ENCODE measurements at places on chromosomes 1 and 21. TPM values are rescaled to one million over a fixed set of nuclear protein-coding genes. Genes with fewer than 3 reads are reported as not detected.
A peak's percentile ranks its signal among the peaks of the same experiment; 100 is the strongest.

PPT1 gene
- 87.4 TPM for total RNA-seq

DNA sequence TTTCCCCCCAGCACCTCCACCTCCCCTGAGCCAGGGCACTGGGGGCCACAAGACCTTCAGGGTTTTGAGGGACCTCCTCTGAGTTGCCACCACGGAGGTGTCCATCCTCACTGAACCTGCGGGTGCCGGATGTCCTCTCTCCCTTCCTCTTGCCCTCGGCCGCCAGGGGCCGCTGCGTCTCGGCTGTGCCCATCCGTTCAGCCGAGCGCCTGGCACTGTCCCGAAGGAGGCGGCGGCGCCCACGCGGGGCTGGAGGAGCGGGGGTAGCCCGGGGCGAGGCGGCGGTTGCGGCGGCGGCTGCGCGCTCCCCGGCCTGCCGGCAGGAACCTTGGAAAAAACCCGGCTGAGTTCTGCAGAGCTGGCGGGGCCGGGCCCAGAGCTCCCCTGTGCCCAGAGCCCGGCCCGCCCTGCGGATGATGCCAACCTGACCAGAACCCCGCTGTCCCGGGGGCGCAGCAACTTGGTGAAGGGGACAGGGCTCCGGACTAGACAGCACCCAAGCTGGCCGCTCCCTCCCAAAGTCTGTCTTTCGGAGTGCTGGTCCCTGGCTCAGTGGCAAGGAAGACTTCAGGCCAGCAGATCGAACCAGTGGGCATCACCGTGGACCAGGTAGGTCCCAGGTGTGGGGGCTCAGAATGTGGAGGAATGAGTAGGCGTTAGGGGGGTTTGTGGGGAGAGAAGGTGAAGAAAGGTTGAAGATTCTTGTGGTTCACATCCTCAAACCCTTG lies 3.7 kb upstream of the PPM1J start:
- H3K4me3 ChIP-seq: no peak overlapping the region
- peak; percentile 48 for DNase-seq
- H3K36me3 ChIP-seq: no peaks in the 10 kb centered on the region
- peaks cover 46% of the 10 kb centered on the region for H3K4me1 ChIP-seq

DNA sequence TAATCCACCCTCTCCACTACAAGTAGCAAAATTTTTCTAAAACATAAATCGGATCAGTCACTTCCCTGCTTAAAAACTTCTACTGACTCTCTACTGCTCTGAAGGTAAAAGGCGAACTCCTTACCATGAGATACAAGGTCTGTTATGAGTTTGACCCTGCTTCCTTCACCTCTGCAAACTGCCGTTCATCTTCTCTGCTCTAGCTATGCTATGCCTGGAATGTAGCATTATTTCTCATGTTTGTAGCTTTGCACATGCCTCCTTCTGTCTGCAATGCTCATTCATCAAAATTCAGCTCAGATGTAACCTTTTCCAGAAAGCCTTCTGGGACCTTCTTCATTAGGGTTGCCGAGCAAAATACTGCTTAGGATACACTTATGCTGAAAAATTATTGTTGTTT lies 30.8 kb downstream of the RPL5 start:
- DNase-seq: no peak
- H3K4me3 ChIP-seq: no peak overlapping the region
- H3K27ac ChIP-seq: no peak overlapping the region
- no peaks in the 10 kb centered on the region for H3K36me3 ChIP-seq

DNA sequence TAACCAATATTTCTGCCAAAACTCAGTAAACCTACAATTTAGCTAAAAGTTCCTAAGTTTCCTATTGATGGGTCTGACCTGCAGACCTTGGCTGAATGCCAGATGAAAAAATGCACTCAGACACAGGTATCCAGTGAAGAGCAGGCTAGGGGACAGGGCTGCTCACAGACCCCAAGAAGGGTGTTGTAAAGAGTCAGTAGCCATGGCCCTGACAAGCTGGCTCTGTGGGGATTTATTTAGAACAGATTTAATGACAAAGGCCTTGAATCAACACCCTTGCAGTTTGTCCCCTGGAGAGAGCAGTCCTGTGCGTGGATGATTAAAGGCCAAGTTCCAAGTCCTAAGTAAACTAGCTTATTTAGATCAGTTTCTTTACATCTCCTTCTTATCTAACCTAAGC lies 1243.2 kb upstream of the ADGRL4 start:
- no peaks in the 10 kb centered on the region for H3K27me3 ChIP-seq
- H3K4me1 ChIP-seq: no peaks in the 10 kb centered on the region
- H3K4me3 ChIP-seq: no peak overlapping the region

FAM43B gene
- total RNA-seq: 3.0 TPM

DNA sequence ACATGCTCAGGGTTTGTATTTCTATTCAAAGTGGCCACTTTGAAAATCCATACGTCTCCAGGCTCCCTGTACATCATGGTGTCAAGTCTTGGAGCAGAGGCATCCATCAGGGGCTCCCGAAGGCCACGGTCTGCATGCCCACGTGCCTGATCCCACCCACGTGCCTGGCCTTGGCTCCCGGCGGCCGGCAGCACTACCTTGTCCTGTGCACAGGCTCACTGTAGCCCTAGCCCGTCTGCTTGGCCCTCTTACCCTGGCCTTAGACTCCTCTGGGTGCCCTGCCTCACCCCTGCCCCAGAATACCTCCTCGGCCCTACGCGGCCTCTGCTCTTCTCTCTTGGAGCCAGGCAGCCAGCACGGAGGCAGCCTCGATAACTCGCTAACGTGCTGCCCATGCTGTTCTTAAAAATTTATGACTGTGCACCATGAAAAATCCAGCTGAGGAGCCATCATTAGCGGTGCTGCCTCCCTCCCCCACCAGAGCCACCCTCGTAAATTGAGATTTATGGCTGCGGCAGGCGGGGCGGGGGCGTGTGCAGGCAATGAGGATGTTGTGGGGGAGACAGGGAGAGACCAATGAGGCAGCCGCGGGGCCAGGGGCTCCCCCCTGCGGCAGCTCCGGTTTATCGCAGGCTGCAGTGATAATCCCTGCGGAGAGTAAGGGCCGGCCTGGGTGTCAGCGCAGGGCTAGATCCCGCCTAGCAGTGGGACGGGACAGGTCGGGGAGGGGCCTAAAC lies 24.6 kb downstream of the DMAP1 start:
- H3K27me3 ChIP-seq: no peaks in the 10 kb centered on the region
- no peak overlapping the region for H3K4me3 ChIP-seq
- peak; percentile 71 for DNase-seq

DNA sequence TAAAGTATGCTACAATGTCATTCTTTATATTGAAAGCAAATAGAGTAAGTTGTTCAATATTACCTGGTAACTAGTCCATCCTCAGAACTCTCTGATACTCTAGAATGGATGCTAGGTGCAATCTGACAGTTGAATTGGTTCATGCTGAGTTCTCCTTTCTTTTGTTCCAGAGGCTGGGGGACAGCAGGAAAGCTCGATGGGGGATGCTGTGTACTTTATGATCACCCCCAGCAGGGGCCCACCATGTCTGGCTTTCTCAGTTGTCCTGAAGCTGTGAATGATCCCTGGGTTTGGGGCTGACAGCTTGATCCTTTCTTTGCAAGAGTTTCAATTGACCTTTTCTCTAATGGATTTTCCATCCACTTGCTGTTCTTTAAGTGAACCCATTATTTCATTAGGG lies 22.5 kb downstream of the FMN2 start:
- no peak overlapping the region for H3K27ac ChIP-seq
- no peak overlapping the region for H3K4me3 ChIP-seq
- no peaks in the 10 kb centered on the region for H3K36me3 ChIP-seq
- no peak for DNase-seq
- H3K27me3 ChIP-seq: no peaks in the 10 kb centered on the region

DNA sequence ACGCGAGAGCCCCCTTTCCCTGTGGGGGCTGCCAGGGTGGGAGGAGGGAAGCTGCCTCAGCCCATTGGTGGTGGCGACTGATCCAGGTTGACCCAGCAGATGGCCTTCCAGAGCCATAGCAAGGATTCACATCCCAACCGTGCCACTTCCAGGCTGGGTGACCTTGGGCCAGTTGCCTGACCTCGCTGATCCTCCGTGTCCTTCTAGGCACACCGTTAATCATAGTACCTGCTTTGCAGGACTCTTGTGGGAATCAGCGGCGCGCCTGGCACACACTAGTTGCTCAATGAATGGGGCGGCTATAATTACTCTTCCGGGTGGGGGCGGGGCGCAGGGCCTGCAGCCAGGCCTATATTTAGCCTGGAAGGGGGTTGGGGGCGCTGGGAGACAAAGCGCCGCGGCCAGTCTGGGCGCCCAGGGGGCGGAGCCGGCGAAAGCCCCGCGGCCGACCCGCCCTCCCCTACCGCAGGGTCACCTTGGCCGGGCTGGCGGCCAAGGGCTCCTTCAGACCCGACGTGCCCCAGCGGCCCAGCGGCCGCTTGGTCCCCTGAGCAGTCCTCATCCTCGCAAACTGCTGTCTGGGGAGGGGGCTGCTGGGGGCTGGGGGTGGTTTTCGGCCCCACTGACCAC lies 5.1 kb downstream of the HSPB7 start:
- no peaks in the 10 kb centered on the region for H3K36me3 ChIP-seq
- no peak overlapping the region for H3K27ac ChIP-seq
- DNase-seq: no peak
- H3K27me3 ChIP-seq: no peaks in the 10 kb centered on the region
- peaks cover 41% of the 10 kb centered on the region for H3K4me1 ChIP-seq

DNA sequence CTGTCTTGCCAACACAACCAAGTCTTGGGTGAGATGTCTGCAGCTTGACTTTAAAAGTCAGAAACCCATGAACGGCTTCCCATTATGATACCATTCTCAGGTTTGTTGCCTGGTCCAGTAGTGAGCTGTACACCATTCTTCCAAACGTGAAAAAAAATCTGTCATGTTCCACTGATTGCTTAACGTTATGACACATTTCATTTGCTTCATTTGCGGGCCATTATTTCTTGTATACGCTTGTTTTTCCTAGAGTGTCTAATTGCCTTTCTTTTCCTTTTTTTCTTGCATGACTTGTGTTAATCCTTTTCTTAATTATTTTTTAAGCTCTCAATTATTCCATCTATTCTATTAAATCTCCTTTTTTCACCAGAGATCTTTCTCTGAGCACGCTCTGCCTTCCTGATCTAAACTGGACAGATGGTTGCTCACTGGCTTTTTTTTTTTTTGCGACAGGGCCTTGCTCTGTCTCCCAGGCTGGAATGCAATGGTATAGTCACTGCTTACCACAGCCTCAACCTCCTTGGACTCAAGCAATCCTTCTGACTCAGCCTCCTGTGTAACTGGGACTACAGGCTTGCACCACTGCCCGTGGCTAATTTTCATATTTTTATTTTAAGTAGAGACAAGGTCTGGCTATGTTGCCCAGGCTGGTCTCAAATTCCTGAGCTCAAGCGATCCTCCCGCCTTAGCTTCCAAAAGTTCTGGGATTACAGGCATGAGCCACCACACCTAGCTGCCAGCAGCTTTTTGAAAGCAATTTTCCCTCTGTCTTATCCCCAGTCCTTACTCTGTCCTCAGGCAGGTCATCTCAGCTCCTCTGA lies 31.7 kb upstream of the CAMTA1 start:
- no peaks in the 10 kb centered on the region for H3K36me3 ChIP-seq
- no peak overlapping the region for H3K27ac ChIP-seq
- no peaks in the 10 kb centered on the region for H3K4me1 ChIP-seq
- DNase-seq: no peak
- peaks cover 2% of the 10 kb centered on the region for H3K27me3 ChIP-seq

DNA sequence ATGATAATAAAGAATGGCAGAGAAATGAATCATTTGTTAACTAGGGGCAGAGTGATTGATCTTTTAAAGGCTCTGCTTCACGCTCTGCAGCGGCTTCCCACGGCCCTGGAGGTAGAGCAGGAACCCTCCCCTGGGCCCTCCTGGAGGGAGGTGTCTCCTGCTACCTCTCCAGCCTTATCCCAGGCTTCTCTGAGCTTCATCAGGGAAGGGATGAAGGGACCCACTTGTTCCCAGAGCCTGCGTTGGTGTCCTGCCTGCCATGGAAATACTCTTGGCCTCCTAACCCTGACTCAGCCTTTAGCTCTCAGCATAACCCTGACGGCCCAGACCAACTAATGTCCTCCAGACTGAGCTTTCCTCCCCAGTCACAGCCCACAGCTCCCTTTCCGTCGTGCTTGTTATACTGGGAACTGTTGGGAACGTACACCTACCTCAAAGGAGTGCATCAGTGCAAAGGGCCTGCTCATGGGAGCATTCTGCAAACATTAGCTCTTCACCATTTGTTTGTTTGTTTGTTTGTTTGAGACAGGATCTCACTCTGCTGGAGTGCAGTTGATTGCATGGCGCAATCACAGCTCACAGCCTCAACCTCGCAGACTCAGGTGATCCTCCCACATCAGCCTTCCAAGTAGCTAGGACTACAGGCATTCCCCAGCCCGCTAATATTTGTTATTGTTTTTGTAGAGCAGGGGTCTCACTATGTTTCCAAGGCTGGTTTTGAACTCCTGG lies 17.4 kb upstream of the HNRNPU start:
- no peaks in the 10 kb centered on the region for H3K36me3 ChIP-seq
- no peaks in the 10 kb centered on the region for H3K27me3 ChIP-seq
- H3K4me3 ChIP-seq: no peak overlapping the region
- no peaks in the 10 kb centered on the region for H3K4me1 ChIP-seq
- H3K27ac ChIP-seq: no peak overlapping the region

- no peak for DNase-seq
- H3K27me3 ChIP-seq: no peaks in the 10 kb centered on the region
- no peak overlapping the region for H3K4me3 ChIP-seq
- no peak overlapping the region for H3K27ac ChIP-seq
These were observed 14.6 kb downstream of the PYCR2 start for GRCh38 chr1:225909477-225909876.

CNN3 gene
- 373 TPM for total RNA-seq

GRCh38 chr1:184695023-184695422 lies 59.6 kb downstream of the EDEM3 start:
- H3K27me3 ChIP-seq: no peaks in the 10 kb centered on the region
- no peaks in the 10 kb centered on the region for H3K4me1 ChIP-seq
- H3K4me3 ChIP-seq: no peak overlapping the region
- DNase-seq: no peak

DNA sequence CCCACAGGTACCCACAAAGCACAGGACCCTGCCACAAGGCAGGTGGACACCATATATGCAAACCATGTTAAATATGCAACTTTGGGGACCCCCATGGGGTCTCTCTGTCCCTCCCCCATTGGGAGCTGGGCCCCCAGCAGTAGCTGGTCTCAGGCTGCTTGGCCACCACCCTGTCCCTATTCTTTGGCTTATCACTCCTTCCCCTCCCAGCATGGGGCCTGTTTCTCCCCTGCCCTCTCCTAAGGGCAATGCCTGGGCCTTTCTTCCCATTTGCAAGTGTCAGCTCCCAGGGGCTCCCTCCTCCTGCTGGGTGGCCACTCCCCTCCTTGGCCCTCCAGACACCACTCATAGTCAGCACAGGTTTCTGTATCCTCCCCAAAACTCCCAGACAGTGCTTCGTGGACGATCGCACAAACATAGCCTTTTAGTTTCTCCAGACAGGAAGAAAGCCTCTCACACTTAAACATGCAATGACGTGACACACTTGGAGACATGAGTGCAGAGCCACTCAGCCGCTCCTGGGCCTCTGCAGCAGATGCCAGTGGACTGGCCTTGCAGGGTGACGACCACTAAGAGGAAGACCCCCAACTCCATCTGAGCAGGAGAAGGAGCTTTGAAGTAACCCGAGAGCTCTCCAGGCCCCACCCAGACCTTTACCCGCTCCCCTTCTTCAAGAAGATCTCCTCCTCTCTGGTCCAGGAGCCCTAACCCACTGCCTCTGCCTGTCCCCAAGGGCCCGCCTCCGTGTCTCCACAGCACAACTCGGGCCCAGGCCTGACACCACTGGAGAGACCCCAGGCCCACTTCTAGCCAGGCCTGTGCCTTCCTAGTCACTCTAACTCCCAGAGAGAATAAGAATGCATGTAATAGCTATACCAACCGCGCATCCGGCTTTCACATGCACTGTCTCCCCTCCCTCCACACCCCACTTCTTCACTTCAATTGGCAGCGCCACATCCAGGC lies 22.9 kb downstream of the CITED4 start:
- H3K4me3 ChIP-seq: no peak overlapping the region
- H3K27me3 ChIP-seq: no peaks in the 10 kb centered on the region
- H3K36me3 ChIP-seq: peaks cover 40% of the 10 kb centered on the region
- no peaks in the 10 kb centered on the region for H3K4me1 ChIP-seq
- H3K27ac ChIP-seq: no peak overlapping the region

C1QB gene
- total RNA-seq: 39.1 TPM
